ENCODE measurements at places on chromosomes 7 and 10. TPM values are rescaled to one million over a fixed set of nuclear protein-coding genes. Genes with fewer than 3 reads are reported as not detected.

Gene ADCYAP1R1
- total RNA-seq: 4.8 TPM

Gene PPP1R17
- total RNA-seq: not detected

Gene METTL27
- 0.43 TPM for total RNA-seq

Gene LIPN
- total RNA-seq: not detected

Gene NUP42
- 19.7 TPM for total RNA-seq

Gene TSPAN15
- total RNA-seq: 9.5 TPM

Gene MBLAC1
- total RNA-seq: 2.6 TPM

Gene CALML5
- total RNA-seq: not detected

Measured in Right ventricle myocardium superior (tissue), 1 donor.